ENCODE measurements at places on chromosomes 6 and 20. TPM values are rescaled to one million over a fixed set of nuclear protein-coding genes. Genes with fewer than 3 reads are reported as not detected.

- DNase-seq: no peak
- no peak overlapping the region for H3K4me3 ChIP-seq
- no peaks in the 10 kb centered on the region for H3K4me1 ChIP-seq
- no peaks in the 10 kb centered on the region for H3K36me3 ChIP-seq
- no peak overlapping the region for H3K27ac ChIP-seq
These were observed 25.3 kb upstream of the RIPOR2 start for GRCh38 chr6:24960991-24961475.

DNA sequence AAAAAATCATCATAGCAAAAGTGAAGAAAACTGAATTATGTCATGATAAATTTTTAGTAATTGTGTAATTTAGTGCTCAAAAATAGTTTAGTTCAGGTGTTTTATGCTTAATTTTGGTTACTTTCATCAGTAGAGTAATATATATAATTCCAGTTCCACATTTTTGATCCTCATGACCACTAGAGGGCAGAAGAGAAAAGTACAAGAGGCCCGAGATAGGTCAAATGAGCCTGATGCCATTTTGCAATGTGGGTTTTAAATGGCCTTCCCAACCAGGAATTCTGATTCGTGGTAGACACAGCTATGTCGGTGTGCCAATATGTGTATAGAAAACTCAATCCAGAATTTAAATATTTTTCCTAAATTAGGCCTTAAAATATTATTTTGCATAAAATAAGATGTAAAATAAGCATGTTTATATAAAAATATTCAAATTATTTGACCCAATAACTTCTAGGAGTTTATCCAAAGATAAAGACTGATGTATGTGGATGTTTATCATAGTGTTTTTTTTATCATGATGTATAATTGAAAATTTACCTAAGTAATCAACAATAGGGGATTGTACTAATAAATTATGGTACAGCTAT, 159.7 kb upstream of the RPS6KA2 start:
- no peaks in the 10 kb centered on the region for H3K27me3 ChIP-seq
- no peaks in the 10 kb centered on the region for H3K4me1 ChIP-seq
- DNase-seq: peak; percentile 71
- no peak overlapping the region for H3K4me3 ChIP-seq
- no peaks in the 10 kb centered on the region for H3K36me3 ChIP-seq
- no peak overlapping the region for H3K27ac ChIP-seq

GRCh38 chr6:12916006-12916405, 199.4 kb downstream of the PHACTR1 start:
- H3K4me1 ChIP-seq: no peaks in the 10 kb centered on the region
- no peak overlapping the region for H3K4me3 ChIP-seq
- no peak overlapping the region for H3K27ac ChIP-seq
- H3K36me3 ChIP-seq: no peaks in the 10 kb centered on the region
- H3K27me3 ChIP-seq: no peaks in the 10 kb centered on the region
- no peak for DNase-seq

DNA sequence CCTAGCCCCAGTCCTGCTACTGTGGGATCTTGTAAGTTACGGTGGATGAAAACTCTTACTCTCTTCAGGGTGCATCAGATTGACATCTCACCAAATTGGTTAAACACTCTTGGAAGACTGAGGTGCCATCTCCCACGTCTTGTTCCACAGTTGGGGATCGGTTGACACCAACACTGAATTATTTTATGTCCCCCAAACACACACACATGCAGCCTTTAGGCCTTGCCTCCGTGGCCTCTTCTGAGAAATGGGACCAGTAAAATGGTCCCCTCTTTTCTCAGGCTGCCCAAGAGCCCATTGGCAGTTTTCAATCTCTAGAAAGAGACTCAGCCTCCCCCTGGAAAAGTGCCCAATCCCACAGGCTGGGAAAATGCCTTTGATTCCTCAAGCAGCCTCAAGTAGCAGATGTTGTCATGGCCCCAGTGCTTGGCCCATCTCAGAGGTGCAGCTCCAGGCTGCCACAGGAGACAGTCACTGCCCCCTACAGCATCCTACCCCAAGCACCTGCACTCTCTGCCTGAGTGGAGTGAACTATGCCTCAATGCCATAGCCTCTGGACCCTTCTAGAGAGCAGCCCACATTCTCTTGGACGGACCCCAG, 163.9 kb downstream of the ANKRD60 start:
- no peaks in the 10 kb centered on the region for H3K36me3 ChIP-seq
- no peaks in the 10 kb centered on the region for H3K27me3 ChIP-seq
- no peak for DNase-seq
- no peaks in the 10 kb centered on the region for H3K4me1 ChIP-seq

DNA sequence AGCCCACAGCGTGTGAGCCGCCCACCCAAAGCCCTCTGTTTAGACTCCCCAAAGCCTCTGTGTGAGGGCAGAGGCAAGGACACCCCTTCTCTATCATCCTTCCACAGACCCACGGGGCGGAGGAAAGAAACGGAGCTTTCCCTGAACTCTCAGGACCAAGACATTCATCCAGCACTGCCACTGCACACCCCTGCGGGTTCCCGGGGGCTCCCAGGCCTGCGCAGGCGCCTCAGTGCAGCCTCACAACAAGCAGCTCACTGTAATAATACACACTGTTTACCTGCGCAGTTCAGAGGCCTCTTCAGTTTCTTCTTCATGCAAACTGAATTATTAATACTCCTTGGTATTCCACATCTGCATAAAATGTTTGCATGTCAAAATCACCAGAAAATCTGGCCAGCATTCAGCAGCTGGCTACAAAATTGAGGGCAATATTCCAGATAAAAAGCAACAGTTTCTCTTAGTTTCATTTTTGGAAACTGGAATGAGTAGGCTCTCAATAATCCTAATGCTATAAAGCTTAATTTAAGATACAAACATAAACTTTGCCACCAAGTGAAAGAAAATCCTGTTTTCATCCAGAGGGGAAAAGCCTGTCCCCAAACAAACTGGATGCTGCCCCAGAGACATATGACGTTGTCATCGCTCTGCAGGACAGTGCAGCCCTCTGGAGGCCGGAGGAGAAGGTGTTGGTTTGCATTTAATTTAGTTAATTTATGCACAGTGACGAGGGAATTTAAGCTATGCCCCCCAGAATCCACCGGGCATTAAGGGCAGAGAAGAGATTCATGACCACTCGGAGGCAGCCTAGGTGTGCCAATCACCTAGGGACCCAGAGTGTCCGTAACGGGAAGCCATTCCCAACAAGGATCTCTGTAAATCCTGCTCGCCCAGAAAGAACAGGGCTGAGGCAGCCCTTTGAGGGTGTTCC, 45.3 kb downstream of the NINL start:
- H3K27me3 ChIP-seq: no peaks in the 10 kb centered on the region
- peaks cover 8% of the 10 kb centered on the region for H3K4me1 ChIP-seq
- DNase-seq: peak; percentile 72
- H3K27ac ChIP-seq: no peak overlapping the region
- no peaks in the 10 kb centered on the region for H3K36me3 ChIP-seq
- H3K4me3 ChIP-seq: peak overlapping the region; percentile 36

GRCh38 chr6:33847078-33847477, 43.3 kb upstream of the MLN start:
- DNase-seq: no peak
- H3K4me3 ChIP-seq: no peak overlapping the region
- no peaks in the 10 kb centered on the region for H3K36me3 ChIP-seq
- H3K27me3 ChIP-seq: no peaks in the 10 kb centered on the region
- H3K27ac ChIP-seq: no peak overlapping the region

DNA sequence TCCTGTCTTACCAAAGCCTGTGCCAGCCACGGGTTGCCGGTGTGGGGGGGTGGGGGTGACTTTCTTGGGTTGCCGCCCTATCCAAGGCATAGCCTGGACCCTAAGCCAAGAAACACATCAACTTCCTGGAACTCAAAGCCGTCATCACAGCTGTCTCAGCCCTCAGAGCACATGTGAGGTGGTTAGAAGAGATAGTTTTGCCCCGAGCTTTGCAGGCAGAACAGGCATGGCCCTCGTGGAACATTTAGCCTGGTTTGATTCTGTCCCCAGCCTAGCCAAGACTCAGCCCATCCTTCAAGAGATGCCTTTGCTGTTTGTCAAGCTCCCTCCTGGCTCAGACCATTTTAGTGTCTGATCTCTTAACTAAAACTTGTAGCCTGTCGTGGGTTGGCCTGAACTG, 64.9 kb downstream of the RREB1 start:
- H3K4me3 ChIP-seq: no peak overlapping the region
- H3K4me1 ChIP-seq: peaks cover 22% of the 10 kb centered on the region
- no peaks in the 10 kb centered on the region for H3K27me3 ChIP-seq

DNA sequence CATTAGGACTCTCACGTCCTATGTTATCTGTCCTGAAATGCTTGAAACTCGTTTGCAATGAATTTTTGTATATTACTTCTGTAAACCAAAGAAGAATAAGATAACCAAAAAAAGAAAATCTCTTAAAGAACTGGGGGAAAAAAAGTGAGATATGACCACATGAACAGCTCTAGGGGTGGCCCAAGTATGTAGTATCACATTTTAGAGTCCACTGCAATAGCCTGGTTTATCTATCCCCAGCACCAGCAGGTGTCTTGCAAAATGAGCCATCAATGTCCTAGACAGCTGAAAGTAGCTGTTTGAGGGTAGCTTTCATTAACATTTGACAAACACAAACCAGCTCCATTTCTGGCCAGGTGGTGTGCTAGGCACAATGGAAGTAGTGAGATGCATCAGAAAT, 102.8 kb downstream of the PXDC1 start:
- no peak overlapping the region for H3K27ac ChIP-seq
- H3K36me3 ChIP-seq: no peaks in the 10 kb centered on the region
- H3K4me1 ChIP-seq: no peaks in the 10 kb centered on the region
- no peaks in the 10 kb centered on the region for H3K27me3 ChIP-seq
- H3K4me3 ChIP-seq: no peak overlapping the region

DNA sequence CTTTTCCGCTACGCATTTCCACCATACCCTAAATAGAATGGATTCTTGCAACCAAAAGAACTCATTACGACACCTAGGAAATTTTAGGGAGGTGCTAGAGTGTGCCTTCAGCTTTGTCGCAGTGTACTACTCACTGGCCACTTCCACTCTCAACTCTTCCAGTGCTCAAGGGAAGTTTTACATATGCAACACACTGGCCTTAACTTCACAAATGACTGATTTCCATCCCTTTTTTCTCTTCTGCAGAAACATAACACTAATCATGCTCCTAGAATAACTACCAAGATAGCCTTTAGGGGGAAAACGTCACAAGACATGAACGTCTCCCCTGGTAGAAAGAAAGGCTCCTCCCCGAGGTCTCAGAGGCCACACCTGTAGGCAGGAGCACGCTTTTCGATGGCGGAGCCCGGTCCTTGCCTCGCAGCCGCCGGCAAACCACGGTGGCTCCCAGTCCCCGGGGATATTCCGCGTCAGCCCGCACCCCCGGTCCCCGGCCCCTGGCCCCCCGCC, 584 bp downstream of the LYRM4 start:
- no peaks in the 10 kb centered on the region for H3K4me1 ChIP-seq
- H3K4me3 ChIP-seq: peak overlapping the region; percentile 73
- H3K27ac ChIP-seq: peak overlapping the region; percentile 60

- DNase-seq: peak; percentile 12
- no peaks in the 10 kb centered on the region for H3K27me3 ChIP-seq
- H3K4me3 ChIP-seq: no peak overlapping the region
- H3K36me3 ChIP-seq: no peaks in the 10 kb centered on the region
- H3K27ac ChIP-seq: no peak overlapping the region
These were observed 271.1 kb upstream of the CHD6 start for GRCh38 chr20:41889126-41889843.

GRCh38 chr6:45450132-45450531, 72.4 kb upstream of the SUPT3H start:
- H3K4me1 ChIP-seq: no peaks in the 10 kb centered on the region
- no peak overlapping the region for H3K27ac ChIP-seq
- DNase-seq: no peak
- no peak overlapping the region for H3K4me3 ChIP-seq

- no peaks in the 10 kb centered on the region for H3K27me3 ChIP-seq
- H3K4me1 ChIP-seq: no peaks in the 10 kb centered on the region
- no peak overlapping the region for H3K27ac ChIP-seq
These were observed 1.3 kb downstream of the FERMT1 start for GRCh38 chr20:6121504-6121903.

DNA sequence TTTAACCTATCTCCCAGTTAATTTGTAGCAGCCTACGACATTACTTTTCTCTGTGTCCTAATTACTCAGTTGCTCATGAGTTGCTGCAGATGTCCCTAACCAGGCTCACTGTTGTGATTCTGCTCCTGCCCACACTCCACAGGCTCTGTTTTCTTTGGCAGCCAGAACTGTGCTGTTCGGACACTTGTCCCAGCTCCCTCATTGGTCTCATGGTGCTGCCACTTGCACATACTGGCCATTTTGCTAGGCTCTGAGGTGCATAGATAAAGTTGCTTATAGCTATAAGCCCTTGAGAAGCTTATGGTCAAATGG, 55.0 kb downstream of the NOX3 start:
- H3K4me3 ChIP-seq: no peak overlapping the region
- no peak overlapping the region for H3K27ac ChIP-seq
- no peaks in the 10 kb centered on the region for H3K27me3 ChIP-seq
- H3K4me1 ChIP-seq: no peaks in the 10 kb centered on the region

GRCh38 chr6:112362027-112362795, 15.1 kb downstream of the RFPL4B start:
- DNase-seq: no peak
- H3K36me3 ChIP-seq: no peaks in the 10 kb centered on the region
- no peak overlapping the region for H3K4me3 ChIP-seq
- peaks cover 2% of the 10 kb centered on the region for H3K27me3 ChIP-seq
- H3K4me1 ChIP-seq: no peaks in the 10 kb centered on the region
- no peak overlapping the region for H3K27ac ChIP-seq

DNA sequence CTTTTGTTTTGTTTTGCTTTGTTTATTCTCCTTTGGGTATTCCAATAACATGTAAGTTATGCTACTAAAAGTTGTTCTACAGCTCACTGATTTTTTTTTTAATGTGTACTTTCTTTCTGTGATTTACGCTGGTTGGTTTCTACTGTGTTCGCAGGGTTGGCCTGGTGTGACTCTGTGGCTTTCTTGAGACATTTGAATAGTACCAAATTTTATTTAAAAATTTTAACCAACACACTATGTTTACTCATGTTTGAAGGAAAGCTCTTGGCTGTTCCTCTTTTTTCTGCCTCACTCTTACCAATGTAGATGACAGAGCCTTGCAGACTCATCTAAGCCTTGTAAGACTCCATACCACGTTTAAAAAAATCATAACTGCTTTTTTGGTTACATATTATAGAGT, 1784.9 kb upstream of the DEFB115 start:
- no peak overlapping the region for H3K27ac ChIP-seq
- no peak for DNase-seq
- H3K4me1 ChIP-seq: no peaks in the 10 kb centered on the region
- no peaks in the 10 kb centered on the region for H3K36me3 ChIP-seq
- no peaks in the 10 kb centered on the region for H3K27me3 ChIP-seq

The VARS2 gene
- polyA plus RNA-seq: 42.0 TPM

The PAX1 gene
- polyA plus RNA-seq: not detected

The GNAS-AS1 gene
- polyA plus RNA-seq: 0.38 TPM

The SMOC2 gene
- polyA plus RNA-seq: 0.89 TPM

The GGTLC1 gene
- not detected for polyA plus RNA-seq

The SERINC1 gene
- 35.3 TPM for polyA plus RNA-seq

The ANGPT4 gene
- 0.70 TPM for polyA plus RNA-seq
